ENCODE measurements at places on chromosomes 7 and 10.

- DNase-seq = no peak
These were observed 67.6 kb downstream of the OSBPL3 start for GRCh38 chr7:24912424-24912823.

DNA sequence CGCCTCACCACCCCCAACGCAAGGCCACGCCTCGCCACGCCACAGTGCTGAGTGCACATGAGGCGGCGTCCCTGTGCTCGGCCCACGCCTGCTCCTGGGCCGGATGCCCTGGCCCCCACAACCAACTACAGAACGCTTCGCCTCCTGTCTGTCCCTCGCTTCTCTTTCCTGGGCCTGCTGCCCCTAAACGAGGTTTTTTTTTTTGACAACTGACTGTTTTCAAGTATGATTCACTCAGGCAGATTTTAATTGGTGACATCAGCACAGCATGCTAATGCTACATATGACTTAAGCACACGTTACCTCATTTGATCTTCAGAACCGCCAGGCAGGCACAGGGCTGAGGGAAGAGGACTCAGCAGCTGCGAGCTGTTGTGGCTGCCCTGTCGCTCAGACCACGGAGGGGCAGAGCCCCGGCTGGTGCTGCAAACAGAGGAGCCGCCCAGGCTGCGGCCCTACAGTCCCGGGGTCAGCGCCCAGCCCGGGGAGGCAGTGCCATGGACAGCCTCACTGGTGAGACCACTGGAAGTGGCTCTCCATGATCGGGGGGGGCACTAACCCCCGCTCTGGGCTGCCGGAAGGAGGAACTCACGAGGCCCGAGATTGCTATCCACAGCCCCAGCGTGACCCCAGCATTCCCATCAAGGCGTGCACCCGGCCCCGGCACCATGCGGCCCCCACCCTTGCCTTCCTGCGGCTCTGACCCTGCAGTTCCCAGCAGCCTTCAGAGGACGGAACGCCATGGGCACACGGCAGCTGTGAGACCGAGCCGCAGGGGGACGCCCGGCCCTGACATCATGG lies 212.8 kb downstream of the MAD1L1 start:
- no peak for DNase-seq

- no peak for DNase-seq
These were observed 73.4 kb downstream of the NRBF2 start for GRCh38 chr10:63206576-63206975.

- no peak for DNase-seq
These were observed 139.9 kb downstream of the TNS3 start for GRCh38 chr7:47441796-47442604.

DNA sequence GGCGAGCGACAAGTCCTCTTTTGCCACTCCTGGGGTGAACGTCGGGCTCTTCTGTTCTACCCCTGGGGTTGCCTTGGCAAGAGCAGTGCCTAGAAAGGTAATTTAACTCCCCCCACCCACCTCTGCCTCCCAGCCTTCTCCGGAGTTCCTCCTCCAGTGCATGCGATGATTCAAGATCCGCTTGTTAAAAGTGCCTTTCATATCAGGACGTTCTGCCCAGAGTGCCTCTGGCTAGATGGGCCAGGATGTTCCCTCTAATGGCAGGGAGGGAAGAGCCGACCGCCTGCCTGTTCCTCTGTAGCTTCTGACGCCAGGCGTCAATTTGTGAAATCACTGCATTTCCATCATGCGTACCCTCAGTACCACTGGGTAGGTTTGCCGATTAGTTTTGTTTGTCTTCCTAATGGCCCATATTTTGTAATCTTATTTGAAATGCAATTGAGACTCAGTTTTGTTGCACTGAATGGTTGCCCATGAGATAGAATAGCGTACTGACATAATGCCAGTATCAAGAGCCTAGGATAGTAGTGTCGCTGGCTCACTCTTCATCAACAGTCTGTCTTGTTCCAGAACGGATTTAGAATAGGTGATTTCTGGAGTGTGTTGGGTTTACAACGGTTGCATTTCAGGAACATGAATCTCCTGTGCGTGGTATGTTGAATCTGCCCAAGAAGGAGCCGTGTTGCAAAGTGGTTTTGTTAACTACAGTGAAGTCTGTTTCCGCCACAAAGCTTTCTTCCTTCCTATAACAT lies 13.5 kb downstream of the ECHDC3 start:
- no peak for DNase-seq

- no peak for DNase-seq
These were observed 264.3 kb downstream of the TCF7L2 start for GRCh38 chr10:113214331-113214730.

DNA sequence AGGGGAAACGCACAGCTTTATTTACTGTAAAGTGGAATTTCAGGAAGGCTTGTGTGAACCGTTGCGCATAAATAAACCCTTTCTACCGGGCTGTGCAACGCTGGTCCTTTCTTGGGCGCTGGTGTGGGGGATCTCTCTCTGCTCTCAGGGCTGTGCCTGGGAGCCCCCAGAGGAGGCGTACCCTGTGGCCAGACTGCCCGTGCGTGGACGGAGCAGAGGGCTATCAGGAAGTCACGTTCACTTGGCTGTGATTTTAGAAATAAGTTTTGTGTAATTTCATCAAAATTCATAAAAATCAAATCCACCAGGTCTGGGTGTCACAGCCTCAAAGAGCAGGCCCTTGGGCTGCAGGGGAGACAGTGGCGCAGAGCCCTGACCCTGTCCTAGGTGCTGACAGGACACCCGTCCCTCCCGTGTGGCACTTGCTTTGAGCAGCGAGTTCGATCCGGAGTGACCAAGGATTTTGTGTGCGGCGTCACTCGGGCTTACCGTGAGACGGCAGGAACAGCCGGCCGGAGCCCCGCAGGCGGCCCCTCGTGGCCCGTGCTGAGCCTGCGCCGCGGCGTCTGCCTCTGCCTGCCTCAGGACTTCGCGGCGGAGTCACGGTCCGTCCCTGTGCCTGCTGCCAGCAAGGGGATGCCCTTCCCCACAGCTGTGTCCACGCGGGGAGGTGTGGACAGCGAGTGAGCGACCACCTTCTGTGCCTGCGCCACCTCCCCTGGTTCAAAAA lies 20.2 kb downstream of the GET4 start:
- no peak for DNase-seq

GRCh38 chr10:80567292-80567691 lies 29.6 kb downstream of the SH2D4B start:
- DNase-seq = no peak
